ENCODE measurements at places on chromosomes 1 and 21.

- no peak for DNase-seq
Measured at GRCh38 chr1:26327956-26328362, 10.2 kb downstream of the CD52 start.

GRCh38 chr1:151776665-151777062 lies 13.4 kb upstream of the MRPL9 start:
- no peak for DNase-seq

DNA sequence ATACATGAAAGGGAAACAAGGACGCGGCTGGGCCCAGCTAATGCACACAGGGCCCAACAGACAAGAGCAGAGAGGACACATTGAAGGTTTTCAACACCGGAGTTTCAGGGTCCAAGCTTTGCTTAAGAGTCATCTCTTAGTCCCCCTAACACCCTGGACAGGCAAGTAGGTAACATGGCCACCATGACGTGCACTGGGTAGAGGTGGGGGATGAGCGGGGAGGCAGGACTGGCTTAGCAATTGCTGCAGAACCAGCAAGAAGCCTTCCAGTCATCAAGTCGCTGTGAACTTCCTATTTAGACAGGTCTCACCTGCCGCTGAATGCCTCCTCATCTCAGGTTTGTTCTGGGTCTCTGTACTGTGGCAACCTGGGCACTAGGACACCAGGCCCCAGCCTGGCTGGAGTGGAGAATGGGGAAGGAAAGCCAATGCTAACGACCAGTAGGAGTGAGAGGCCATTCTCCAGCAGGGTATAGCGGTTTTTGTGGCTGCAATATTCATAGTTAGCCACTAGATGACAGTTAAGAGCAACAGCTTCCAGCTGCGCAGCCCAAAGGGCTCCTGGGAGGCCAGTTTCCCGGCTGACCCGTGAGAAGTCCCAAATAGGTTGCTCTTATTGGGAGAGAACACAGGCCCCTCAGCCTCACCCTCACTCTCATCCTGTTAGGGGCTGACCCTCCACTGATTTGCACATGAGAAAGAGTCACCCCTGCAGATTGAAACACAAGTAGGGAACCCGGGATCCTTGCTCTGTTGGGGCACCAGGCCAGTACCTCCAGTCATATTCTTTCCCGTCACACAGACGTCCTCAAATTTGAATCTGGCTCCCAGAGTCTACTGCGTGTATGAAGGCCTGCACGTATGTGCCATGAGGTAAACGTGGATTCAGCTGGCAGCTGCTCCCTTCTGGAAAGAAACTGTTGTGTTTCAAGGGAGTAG lies 6.0 kb upstream of the PIGC start:
- DNase-seq, result no peak

GRCh38 chr1:30904191-30904961 lies 4.2 kb downstream of the SDC3 start:
- DNase-seq, result no peak

- no peak for DNase-seq
Measured at GRCh38 chr1:75838079-75838478, 41.4 kb downstream of the MSH4 start.

GRCh38 chr1:94541246-94542087 lies at the start of gene F3:
TSS of gene F3 (minus strand) at chr1:94541759. CDS start at chr1:94541636, 123 bp downstream.
- peak; percentile 80 for DNase-seq

- no peak for DNase-seq
Measured at GRCh38 chr1:60866917-60867531, 215.3 kb upstream of the NFIA start.

GRCh38 chr1:234683127-234683860 lies 73.3 kb upstream of the IRF2BP2 start:
- no peak for DNase-seq
